Glomerular endothelial cell (primary cell): ENCODE measurements at places on chromosomes 11 and 22.

GRCh38 chr11:125075900-125076317, 12.8 kb downstream of the SLC37A2 start:
- no peak for DNase-seq

DNA sequence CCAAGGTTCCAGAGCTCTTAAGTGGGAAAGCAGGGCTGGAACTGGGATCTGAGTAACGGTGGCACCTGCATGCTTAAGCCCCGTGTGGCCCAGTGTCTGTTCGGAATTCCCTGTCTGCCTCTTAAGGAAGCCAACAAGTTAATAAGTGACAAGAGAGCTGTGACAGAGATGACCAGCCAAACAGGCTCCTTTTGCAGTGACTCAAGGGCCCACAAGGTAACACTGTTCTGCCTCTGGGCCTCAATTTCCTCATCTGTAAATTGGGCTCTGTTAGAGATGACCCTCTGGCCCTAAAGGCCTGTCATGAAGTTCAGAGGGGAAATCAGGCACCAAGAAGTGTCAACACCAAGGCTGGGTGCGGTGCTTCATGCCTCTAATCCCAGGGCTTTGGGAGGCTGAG, 18.6 kb downstream of the USH1C start:
- DNase-seq = no peak

DNA sequence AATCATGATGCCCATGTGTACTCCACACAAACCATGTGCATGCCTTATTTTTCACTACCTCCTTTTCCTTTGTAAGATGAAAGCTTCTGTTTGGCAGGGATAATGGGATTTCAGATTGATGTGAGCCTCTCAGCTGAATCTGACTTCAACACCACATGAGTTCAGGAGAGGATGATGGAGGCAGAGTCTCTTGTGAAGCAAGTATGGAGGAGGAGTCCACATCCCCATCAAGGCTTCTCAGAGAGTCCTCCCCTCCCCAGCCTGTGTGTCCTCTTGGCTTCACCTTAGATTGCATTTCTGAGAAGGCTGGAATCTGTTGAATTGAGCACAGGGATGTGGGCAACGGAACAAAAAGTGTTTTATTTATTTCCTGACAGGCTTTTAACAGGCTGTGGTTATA, 370.4 kb downstream of the FAT3 start:
- DNase-seq = no peak

DNA sequence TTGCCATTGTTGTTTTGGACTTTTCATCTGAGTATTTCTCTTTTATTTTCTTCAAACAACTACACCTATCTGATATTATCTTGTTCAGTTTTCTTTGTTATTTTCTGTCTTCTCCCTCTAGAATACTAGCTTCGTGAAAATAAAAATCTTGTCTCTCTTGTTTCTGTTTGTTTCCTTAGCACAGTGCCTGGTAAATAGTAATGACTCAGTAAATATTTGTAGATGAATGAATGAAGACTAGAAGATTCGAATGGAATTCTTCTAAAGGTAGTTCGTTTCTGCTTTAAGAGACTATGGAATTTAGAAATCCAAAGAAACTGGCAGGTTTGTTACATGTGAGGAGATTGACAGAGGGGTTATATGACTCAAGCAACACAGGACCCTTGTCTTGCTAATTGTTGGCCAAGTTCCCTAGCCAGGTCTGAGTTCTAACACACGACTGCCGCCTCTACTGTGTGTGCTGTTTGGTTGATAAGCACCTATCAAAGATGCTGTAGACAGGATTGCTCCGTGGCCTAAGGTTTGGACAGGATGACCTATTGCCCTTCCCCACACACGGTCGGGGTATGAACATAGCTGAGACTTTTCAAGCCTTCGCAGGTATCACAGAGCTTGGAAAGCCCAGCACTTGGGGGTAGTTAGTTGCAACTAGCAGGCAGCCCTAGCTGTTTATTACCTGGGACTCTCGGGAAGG, 831 bp upstream of the TMEM135 start:
- DNase-seq = no peak

- no peak for DNase-seq
Measured at GRCh38 chr11:112225753-112226061, 521 bp upstream of the PTS start.

GRCh38 chr11:75796091-75796435, 18.9 kb upstream of the UVRAG start:
- no peak for DNase-seq

DNA sequence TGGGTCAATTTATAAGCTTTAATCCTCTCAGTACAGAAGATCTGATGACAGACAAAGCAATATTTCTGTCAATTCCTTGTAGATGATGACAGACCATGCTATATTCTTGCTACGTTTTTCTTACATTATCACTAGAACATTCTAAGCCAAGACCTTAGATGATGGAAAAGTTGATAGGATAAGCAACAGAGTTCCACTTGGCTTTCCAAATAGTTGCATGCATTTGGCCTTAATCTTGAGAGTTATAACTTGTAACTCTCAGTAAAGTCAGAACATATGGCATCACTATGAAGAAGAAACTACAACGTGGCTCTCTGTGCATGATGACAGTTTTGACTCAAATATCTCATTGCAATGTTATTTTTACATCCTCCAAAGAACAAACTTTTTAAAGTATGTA, 544.3 kb upstream of the LRRC4C start:
- no peak for DNase-seq

DNA sequence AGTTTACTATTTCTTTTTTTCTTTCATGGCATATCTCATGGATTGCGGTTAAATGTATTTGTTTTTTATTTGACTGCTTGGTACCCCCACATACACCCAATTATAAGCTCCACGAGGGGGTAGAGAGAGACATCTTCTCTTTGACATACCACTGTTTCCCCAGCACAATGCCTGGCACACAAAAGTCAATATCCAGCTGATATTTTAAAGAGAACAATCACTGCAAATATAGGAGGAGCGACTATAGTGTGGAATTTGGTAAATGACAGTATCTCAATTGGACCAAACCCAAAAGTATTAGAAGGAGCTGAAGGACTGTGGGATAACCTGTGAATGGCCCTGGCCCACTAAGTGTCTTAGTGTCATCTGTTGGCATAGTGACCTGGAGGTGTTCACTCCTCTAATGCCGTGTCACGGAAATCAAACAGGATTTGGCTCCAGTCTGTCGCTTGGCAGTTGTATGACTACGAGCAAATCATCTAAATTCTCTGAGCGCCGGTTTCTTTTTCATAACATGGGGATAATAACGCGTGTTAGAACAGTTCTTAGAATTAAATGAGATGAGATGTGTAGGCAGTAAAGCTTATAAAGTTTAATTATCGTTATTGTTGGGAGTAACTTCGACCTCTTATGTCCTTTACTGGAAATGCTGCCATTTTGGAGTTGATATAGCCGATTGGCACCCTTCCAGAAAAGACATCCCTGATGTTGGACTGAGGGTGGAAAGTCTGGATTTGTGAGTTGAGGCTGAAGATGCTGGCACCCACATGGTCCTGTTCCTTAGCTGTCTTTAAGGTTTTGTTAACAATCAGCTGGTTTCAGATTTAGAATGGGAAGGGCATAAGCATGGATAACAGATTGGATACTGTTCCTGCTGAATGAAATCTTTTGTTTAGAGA, 144.5 kb downstream of the DBX1 start:
- no peak for DNase-seq

GRCh38 chr11:123696183-123696582, 41.8 kb upstream of the SCN3B start:
- no peak for DNase-seq

GRCh38 chr11:119586181-119586580, 142.8 kb downstream of the NECTIN1 start:
- DNase-seq = no peak

DNA sequence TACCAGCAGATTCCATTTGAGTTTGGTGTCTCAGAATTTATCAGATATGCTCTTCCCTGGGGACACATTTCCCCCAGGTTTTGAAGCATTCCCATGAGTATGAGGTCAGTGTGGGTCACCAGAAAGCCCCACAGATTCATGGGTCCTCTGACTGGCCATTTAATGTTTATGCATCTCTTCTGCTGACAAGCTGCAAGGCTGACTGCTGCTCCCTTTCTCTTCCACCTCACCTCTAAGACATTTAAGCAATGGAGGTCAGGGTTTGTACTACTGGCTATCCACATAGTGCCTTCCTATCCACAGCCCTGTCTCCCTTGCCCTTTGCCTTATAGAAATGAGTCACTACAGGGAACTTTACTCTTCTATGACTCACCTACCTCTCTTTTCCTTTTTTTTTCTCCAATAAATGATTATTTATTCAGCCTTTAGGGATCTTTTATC, 106.0 kb upstream of the TIMP3 start:
- DNase-seq = no peak

DNA sequence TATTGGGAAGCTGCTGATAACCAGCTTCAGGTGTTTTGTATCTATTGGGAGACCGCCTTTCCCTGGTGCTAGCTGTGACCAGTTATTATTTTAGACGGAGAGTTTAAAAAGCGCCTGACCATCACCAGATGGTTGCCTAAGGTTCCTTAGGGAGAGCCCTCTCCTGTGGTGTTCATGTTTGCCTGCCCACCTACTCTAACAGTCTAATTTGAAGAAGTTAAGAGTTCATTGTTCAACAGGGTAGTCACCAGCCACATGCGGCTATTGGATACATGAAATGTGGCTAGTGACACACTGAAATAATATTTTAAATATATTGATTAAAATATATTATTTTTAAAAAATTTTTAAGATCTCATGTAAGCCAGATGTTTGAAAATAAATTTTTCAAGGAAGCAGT, 71.3 kb upstream of the SLN start:
- no peak for DNase-seq

- DNase-seq = no peak
Measured at GRCh38 chr11:25039165-25039564, 542.3 kb downstream of the LUZP2 start.

DNA sequence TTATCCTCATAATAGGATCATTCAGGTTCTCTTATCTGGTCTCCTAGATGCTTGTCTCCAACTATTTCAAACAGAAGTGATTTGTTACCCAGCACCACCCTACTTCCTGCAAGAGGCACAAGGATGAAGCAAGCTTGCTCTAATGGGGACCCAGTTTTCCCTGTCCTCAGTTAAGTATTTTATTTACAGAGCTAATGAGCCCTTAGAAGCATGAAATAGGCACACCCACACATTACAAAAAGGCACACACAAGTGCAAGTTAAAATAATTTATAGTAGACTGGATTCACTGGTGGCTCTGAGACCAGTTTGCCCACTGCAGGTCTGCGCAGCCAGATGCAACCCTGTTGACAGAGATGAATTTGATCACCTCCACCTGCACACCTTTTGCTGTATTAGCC, 167.5 kb downstream of the KIRREL3 start:
- no peak for DNase-seq

- no peak for DNase-seq
Measured at GRCh38 chr11:83815736-83816135, 529.6 kb upstream of the CCDC90B start.

- DNase-seq = no peak
Measured at GRCh38 chr22:23008896-23009295, 61.4 kb upstream of the GNAZ start.

- DNase-seq = no peak
Measured at GRCh38 chr11:103530257-103530656, 421.0 kb downstream of the DYNC2H1 start.

- DNase-seq = no peak
Measured at GRCh38 chr22:33919391-33920196, 682 bp downstream of the LARGE1 start.

GRCh38 chr11:101434026-101434643, 149.7 kb downstream of the TRPC6 start:
- DNase-seq = no peak

- DNase-seq = no peak
Measured at GRCh38 chr11:128776424-128777284, 82.8 kb downstream of the FLI1 start.

- DNase-seq = no peak
Measured at GRCh38 chr11:12042215-12042676, 33.8 kb upstream of the DKK3 start.

DNA sequence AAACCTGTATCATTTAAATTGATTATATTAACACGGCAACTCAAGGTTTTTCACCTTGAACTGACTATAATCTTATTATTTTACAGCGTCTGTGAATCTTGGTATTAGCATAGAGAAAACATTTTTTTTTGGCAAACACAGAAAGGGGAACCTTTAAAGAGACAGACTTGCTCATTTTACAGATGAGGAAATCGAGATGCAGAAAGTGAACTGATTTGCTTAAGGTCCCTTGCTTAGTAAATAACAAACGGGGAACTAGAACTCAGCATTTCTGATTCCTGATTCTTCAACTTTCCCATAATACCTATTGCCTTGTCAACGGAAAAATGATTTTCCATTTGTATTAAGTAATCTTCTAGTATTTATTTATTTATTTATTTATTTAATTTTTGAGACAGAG, 33.2 kb upstream of the CECR2 start:
- DNase-seq = no peak
